Ureter (tissue), 1 donor: ENCODE measurements at places on chromosomes 2 and 18.

DNA sequence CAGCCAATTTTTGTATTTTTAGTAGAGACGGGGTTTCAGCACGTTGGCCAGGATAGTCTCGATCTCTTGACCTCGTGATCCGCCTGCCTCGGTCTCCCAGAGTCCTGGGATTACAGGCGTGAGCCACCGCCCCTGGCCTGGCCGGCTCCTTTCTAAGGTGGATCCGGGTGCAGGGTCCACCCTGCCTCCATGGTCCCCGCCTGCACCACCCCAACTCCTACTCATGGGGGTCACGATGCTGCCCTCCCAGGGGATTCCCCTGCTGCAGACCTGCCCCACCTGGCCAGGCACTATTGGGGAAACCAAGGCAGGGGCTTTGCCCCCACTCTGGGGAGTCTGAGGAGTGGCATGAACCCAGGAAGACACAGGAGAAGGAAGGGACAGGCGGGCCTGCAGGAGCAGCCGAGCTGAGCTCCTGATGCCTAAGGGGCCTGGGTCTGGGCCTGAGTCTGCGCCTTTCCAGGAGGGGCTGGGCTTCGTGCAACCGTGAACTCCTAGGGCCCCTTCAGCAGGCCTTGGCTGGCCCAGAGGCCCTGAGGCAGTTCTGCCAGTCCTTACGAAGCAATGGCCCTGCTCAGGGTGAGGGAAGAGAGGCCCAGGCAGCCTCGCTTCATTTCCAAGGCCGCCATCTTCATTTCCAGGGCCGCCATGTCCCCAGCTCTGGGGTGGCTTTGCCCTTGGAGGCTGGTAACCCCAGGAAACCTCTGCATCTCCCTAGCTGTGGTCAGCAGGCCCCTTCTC is 67.2 kb upstream of the SMAD7 start:
- DNase-seq, result peak; percentile 34

GRCh38 chr18:61893309-61893970 is 633 bp upstream of the RNF152 start:
- peak; percentile 57 for DNase-seq

GRCh38 chr2:20357638-20358389 is 7.2 kb upstream of the PUM2 start:
- DNase-seq, result no peak

DNA sequence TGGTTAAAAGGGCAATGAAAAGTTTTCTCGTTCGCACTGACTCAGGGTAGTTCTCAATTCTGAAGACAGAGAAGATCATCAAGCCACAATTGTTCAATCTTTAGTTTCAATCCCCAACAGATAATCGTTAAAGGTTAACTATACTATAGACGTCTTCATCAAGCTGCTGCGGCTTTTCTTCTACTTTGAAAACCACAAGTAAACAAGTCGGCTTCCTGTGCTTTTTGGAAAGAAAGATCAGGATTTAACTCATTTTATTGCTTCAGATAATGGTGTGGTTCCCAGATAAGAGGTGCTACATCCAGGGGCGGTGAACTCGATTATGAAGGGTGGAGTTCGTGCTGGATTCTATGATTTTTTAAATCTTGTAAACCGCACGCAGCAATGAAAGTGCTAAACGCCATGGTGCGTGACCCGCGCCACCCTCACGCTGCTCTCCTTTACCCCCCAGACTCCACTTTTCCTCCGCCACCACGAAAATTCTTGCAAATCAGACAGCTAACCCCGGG is 545 bp upstream of the CDCA7 start:
- no peak for DNase-seq

DNA sequence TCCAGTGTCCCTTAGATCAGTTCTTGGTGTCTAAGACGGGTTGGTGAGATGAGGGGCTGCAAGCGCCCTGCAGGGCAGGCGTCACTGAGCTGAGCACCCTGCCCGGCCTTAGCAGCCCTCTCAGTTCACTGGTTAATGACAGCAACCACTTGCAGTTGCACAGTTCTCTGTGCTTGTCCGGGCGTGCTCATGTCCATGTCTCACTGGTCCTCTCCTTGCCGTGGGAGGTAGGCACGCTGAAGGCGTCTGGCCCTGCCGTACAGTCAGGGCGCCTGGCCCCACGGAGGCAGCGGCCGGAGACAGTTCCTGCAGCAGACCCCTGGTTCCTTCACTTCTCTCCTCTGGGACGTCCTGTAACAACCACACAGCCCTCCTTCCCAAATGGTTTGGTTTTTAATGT is 75.3 kb downstream of the ARHGEF4 start:
- no peak for DNase-seq
